ENCODE measurements at places on chromosomes 1 and 21.

DNA sequence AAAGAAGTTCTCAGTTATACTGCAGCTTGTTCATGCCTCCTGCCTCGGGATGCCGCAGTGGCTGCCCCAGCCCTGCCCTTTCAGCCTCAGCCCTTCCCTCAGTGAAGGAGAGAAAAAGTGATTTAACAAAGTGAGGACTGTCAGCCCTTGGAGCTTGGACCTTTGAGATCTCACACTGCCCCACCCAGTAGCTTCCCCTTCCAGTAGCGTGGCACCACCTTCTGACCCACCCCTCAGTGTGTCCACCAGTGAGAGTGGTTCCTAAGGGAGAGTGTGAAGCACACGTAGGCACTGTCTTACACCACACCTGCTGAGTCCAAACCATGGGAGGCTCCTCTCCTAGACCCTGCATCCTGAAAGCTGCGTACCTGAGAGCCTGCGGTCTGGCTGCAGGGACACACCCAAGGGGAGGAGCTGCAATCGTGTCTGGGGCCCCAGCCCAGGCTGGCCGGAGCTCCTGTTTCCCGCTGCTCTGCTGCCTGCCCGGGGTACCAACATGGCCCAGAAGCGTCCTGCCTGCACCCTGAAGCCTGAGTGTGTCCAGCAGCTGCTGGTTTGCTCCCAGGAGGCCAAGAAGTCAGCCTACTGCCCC, at the start of gene CDA:
CDA (plus strand) TSS at position 464 of the 592 bp plus-strand sequence; CDS start at position 497, 33 bp downstream.
- DNase-seq = no peak

DNA sequence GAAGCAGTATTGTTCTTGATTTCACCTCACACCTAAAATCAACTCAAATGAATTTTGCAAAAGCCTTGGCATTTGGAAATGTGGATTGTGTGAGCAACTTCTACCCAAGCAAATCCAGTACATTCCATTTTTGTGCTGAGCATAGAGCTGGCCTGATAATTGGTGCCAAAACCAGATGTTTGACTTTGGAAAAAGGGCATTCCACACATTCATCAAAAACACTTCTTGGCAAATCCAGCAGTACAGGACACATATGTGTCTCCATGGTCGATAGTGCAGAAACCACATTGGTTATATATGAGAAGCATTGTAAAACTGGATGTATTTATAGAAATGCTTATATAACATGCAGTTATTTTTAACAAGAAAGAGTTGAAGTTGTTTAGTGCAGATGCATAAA, 210.4 kb downstream of the KCNK2 start:
- DNase-seq = no peak

DNA sequence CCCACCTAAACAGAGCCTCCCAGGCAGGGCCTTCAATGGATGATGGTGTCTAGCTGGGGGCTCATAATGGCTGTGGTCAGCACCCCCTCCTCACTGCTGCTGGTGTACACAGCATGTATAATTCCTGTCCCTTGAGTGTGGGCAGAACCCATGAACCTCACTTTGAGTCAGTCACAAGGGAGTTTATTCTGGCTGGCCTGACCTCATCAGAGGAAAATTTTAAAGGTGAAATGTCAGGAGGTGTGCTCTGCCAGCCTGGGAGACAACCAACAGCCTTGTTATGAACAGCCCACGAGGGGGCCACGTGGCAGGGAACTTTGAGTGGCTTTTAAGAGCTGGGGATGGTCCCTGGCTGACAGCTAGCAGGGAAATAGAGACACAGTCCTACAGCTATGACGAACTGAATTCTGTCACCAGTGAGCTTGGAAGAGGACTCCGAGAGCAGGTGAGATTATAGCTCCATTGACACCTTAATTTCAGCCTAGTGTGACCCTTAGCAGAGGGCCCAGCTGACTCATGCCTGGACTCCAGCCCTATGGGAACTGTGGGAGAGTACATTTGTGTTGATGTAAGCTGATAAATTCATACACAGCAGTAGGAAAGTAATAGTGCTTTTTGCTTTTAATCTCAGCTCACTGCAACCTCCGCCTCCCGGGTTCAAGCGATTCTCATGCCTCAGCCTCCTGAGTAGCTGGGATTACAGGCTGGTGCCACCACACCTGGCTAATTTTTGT, 73.5 kb upstream of the RUNX3 start:
- no peak for DNase-seq

DNA sequence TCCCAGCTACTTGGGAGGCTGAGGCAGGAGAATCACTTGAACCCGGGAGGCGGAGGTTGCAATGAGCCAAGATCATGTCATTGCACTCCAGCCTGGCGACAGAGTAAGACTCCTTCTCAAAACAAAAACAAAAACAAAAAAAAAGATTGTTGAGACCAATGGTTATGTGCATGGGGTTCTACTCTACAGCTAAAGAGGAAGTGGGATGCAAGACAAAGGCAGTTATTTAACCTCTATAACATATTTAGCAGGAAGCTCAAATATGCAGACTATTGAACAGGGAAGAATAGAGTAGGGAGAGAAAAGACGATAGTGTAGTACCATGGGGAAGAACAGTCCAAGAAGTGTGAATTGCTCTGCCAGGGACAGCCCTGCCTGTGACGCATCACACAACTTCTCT, 227.7 kb downstream of the SMYD3 start:
- DNase-seq = no peak

DNA sequence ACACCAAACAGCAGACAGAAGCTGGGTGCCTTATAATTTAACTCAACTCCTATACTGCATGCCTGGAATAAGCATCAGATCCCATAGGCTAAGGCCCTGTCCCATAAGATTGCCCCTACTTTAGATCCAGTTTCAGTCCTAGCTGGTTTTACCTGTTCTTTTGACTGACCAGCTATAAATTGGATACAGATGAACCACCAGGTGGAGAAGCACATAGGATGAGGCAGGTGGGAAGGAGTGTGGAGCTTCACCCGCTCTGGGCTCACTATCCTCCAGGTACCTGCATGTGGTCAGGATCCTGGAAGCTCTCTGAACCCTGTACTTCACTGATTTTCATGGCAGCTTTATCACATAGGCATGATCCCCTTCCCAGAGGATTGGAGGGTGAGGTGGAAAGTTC, 51.3 kb downstream of the MAST2 start:
- no peak for DNase-seq

DNA sequence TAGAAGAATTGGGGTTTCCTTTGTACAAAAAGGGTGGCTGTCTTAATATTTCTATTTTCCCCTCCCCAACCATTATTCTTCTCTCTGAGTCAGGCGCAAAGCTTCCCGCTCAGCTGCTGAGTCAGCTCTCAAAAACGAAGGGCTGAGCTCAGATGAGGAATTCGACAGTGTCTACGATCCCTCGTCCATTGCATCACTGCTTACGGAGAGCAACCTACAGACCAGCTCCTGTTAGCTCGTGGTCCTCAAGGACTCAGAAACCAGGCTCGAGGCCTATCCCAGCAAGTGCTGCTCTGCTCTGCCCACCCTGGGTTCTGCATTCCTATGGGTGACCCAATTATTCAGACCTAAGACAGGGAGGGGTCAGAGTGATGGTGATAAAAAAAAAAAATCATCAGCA, 3.0 kb upstream of the TUFT1 start:
- DNase-seq = peak; percentile 83

GRCh38 chr1:59046730-59047157, 250.2 kb upstream of the FGGY start:
- DNase-seq = no peak

- DNase-seq = no peak
Measured at GRCh38 chr1:217369996-217370551, 260.8 kb downstream of the GPATCH2 start.

DNA sequence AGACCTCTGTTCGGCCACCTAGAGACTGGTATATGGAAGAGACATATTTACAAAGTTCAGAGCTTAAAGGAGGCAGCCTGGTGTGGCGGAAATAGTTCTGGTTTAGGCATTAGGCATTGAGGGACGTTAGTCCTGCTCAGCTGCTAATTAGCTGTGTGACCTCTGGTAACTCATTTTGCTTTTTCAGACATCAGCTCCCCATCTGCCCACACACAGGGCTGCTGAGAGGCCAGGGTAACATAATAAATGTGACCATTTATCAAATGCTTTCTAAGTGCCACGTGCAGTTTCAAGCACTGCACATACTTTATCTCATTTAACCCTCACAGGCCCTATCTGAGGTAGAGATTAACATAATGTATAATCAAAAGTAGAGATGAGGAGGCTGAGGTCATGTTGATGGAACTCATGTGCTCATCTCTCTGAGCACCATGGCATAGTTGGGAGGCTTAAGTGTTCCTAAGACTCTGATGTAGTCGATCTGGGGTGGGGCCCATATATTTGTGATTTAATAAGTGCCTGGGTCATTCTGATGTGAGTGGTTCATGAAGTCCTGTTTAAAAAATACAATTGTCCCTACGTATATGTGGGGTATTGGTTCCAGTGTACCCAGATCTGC, 267.2 kb upstream of the PLXNA2 start:
- no peak for DNase-seq

DNA sequence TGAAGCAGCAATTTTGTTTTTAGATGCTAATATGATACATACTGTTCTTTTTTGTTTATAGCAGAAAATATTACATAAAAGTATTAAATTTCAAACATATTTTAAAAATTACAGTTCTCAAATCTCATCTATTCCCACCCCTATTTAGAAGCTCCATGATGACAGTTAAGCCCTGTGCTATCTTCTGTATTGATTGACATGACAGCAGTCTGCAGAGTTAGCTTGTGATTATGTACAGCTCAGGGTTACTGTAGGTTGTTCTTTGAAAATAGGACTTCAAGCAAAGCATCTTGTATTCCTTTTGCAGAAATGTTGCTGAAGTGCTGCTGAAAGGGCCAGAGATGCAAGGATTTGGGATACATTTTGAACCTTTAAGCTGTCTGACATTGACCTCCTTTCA, 8.2 kb downstream of the GPSM2 start:
- no peak for DNase-seq

DNA sequence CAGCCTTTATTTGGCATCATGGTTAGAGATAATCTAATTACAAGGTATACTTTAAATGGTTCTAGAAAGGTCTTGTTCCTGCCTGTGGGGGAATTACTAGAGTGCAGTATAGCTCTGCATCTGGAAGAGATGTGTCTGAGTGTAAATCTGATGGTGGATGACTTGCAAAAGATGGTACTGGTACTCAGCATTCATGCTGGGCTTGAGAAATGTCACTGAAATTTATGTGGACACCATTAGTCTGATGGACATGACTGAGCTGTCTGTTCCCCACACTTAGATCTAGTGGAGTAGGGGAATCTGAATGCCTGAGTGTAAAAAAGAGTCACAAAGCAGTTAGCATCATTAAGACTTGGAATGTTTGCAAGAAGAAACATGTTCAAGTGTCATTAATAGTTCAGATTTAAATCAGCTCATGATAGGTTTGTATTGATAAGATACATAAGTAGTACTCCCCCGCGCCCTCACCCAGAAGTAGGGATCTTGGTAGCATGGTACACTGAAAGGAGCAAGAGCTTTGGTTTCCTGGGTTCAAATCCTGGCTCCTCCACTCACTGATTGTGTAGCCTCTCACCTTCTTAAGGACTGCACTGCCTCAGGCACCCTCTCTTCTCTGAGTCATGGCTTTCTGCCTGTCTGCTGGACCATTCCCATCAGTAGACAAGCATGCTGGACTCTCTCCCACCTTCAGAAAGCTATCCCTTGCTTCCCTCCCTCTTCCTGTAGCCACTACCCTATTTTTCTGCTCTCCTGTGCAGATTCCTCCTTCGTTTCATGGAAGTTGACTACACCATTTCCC, 292.9 kb downstream of the NFIA start:
- no peak for DNase-seq

GRCh38 chr1:236288620-236288976, 6.8 kb upstream of the ERO1B start:
- DNase-seq = no peak

DNA sequence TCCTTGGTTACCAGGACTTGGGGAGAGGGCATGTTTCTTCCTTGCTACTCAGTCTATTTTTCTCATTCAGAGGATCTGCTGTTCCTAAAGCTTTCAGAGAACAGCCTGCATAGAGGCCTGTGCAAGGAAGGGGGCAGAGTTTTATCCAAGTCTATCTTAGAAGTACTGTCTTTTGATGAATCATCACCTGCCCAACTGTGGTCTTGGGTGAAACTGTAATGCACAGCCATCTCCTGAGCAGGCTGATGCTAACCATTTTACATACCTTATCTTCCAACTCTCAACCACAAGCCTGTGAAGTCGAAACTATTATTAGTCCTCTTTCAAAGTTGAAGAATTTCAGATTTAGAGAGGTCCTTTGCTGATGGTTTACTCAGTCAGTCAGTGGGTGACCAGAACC, 368.0 kb downstream of the HHAT start:
- DNase-seq = no peak

DNA sequence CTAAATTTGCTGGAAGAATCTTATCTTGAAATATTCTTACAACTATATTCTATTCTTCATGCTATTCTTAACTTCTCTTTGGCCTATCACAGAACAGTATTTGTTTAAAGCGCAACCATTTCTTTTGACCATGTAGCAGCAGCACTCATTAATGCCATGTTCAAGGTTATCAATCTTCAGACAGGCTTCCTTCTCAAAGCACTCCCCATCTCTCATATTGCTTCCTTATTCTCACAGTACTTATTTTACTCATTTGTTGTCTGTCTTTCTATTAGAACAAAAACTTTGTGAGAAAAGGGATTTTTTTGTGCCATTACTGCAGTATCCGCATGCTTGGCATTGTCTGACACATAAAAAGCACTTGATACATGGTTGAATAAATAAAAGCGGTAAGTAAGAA, 89.7 kb downstream of the ATP1B1 start:
- no peak for DNase-seq

GRCh38 chr1:55039342-55040082, at the start of gene PCSK9:
PCSK9 (plus strand) TSS chr1:55039548; CDS start chr1:55039838, 290 bp downstream.
- DNase-seq = no peak

DNA sequence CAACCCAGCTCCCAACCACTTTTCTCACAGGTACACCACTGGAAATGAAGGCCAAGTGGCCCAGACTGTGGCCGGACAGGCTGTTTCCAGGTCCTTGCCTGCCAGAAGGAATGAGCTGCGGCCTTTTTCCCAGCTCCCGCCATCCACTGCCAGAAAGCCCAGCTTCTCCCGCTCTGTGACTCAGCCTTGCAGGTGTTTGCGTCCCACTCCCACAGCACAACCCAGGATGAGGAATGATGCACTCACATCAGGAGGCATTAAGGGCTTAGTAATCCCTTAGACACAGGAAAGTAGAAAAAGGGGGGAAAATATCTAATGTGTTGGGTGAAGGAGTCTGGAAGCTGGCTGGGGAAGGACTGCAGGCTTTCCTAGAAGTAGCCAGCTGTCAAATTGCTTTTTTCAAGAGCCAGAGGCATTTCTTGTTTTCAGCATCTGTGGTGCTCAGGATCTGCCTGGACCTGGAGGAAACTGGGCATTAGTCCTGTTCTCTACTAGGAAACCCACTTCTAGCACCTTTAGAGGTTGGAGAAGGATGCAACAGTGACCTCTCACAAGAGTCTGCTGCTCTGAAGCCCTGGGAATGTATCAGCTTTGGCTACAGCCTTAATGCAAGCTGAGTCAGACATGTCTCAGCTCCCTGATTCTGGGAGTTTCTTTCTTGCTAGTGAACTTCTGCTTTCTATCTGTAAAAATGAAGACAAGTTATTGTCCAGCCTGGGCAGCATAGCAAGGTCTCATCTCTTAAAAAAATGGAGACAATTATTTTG, 13.2 kb upstream of the MAP1LC3C start:
- no peak for DNase-seq

All from H4 (cell line).